Activated T-helper 2 cell treated with anti-CD3 and anti-CD28 coated beads, Interferon-gamma antibody, Interleukin-2, Interleukin-4, amounts not matched to agents 10 μg/mL and 5 μg/mL and 100 μg/mL, durations not matched to agents 14 hours and 24 hours and 36 hours (primary cell): ENCODE measurements at places on chromosomes 16 and 17.

DNA sequence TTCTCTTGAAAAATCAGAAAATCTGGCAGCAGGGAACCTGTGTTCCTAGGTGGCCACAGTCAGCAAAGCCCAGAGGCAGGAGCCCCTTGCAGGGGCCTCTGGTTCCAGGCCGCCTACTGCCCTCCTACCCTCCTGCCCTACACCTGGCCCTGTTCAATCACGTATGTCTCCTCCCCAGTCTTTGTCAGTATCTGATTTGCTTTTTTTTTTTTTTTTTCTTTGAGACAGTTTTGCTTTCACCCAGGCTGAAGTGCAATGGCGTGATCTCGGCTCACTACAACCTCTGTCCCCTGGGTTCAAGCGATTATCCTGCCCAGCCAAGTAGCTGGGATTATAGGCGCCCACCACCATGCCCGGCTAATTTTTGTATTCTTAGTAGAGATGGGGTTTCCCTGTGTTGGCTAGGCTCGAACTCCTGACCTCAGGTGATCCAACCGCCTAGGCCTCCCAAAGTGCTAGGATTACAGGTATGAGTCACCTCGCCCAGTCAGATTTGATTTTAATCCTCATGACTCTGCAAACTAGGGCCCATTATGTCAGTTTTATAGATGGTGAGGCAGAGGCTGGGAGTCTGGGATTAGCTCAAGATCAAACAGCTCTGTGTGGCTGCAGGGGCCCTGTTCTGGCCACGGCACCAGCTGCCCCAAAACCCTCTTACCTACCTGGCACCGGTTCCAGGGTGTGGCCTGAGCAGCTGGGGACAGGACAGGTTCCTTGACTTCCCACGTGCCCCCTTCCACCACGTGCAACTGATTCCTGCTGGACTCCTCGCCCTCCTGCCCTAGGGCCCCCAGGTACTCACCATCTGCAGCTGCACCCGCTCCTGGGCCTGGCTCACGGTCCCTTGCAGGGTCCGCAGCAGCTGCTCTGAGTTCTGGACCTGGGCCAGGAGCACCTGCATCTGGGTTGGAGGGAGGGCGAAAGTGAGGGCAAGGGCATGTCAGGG lies 14.7 kb downstream of the RABEP2 start:
- no peak for DNase-seq

- no peak for DNase-seq
Observed at GRCh38 chr16:9706217-9706836, 475.9 kb downstream of the GRIN2A start.

GRCh38 chr17:8412089-8412488 lies 14.5 kb upstream of the RNF222 start:
- DNase-seq: no peak

DNA sequence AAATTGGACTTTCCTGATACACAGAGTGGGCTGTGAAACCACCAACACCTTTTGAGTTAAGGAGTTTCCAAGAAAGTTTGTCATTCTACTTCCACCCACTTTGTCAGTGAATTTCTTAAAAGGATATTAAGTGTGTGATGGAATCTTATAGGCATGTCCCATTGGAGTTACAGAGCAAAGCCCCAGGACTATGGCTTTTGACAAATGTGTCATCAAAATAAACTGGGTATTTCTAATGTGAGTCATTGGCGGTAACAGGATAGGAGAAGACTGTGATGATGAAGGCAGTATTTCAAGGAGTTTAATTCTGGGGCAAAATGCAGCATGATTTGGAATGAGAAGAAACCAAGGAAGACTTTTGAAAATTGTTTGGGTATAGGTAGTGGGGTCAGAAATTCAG lies 1013.8 kb upstream of the EEF2KMT start:
- DNase-seq: no peak

DNA sequence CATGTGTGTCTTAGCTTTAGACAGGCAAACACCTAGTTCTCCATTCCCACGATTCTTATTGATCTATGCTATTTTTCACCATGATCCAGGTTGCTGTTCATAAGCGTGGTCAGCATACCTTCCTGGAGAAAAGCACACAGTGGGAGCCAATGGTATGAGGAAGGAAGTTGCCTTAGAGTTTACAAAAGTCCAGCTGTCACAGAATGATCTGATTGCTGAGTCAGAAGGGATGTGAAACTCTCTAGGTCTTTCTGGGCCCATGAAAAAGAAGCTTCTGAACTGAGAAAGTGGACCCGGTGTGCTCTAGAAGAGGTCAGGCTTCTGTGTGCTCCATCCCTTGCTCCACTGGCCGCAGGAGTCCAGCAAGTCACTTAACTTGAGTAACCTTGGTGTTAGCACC lies 71.0 kb upstream of the CCL1 start:
- no peak for DNase-seq
